ENCODE measurements at places on chromosomes 4 and X.

DNA sequence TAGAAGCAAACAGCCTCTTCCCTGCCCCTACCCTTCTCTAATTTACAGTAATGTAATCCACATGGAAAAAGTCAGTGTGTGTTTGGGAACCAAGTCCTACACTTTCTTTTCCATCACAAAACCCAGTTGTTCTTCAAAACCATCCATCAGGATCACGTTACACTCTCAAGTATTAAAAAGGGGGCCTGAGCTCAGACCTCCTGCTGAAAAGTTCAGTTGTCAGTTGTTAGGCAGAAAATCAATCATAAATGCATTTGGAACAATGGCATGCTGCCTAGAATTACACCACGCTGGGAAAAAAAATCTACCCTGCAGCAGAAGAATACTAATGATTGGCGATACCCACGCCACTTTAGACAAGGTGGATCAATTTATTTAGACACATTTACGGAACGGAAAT lies 236.5 kb downstream of the PARM1 start:
- DNase-seq = no peak

GRCh38 chrX:107672955-107673378 lies 44.7 kb downstream of the PRPS1 start:
- DNase-seq = no peak

DNA sequence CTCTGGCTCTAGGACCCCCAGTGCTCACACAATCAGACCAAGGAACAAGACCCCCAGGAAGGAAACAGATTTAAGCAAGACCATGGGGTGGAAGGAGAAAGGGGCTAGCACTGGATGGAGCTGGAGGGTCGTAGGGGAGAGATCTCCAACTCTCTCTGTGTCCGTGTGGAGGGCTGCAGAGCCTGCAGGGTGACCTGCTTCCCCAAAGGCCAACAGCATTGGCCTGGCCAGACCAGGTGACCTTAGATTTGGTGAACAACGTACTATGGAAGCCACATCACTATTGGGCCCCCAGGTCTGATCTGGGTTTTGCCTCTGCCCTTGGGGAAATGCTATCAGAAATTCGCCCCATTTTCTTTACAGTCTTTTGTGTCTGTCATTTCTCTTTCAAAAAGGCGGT lies 26.0 kb downstream of the NLGN3 start:
- no peak for DNase-seq

GRCh38 chr4:71558248-71558647 lies 219.4 kb downstream of the SLC4A4 start:
- no peak for DNase-seq

DNA sequence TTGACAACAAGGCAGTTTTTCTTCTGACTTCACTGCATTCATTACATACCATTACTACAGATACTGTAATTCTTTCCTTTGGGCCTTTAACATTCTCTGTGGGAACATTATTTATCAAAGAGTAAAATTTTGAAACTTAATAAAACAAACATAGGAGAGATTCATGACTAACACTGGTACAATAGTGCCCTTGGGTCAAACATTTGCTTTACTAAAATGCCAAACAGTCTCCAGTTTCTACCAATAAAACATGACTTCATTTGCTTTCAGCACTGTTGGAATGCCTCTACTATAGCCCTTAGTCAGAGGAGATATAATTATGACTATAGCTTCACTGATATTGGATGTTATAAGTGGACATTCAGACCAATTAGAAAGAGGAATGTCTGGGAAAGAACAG lies 481.5 kb downstream of the PACRGL start:
- DNase-seq = no peak

DNA sequence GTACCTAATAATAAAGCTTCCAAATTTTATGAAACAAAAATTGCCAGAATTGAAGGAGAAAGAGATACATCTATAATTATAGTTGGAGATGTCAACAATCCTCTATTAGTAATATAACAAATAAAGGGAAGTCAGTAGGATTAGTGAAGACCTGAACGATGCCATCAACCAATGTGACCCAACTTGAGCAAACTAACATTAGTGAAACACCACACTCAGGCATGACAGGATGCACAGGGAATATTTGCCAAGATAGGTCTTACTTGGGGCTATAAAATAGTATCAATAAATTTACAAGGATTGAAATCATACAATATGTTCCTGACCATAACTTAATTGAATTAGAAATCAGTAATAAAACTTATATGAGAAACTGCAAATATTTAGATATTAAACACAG lies 12.0 kb downstream of the SPON2 start:
- no peak for DNase-seq

- no peak for DNase-seq
These were observed 828.7 kb downstream of the PCDH7 start for GRCh38 chr4:31548823-31549222.

- no peak for DNase-seq
These were observed 6.7 kb upstream of the PRICKLE3 start for GRCh38 chrX:49192722-49193328.

Data from inflammatory macrophage treated with lipopolysaccharide for 4 hours (primary cell).